ENCODE measurements at places on chromosomes 4 and X.

DNA sequence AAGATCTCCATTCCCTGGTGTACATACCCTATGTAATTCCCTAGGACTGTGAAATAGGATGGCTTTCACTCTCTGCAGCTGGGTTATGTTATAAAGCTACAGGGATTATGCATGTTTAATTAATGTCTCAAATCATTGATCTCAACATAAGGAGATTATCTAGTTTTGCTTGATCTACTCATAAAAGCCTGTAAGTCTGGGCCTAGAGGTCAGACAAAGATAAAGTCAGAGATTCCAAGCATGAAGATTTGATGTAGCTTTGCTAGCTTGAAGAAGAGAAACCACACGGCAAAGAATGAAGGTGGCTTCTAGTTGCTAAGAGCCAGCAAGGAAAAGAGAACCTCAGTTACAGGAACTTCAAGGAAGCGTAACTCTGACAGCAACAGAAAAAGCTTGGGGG, 456.9 kb downstream of the CCSER1 start:
- no peak overlapping the region for H3K4me3 ChIP-seq
- no peaks in the 10 kb centered on the region for H3K27me3 ChIP-seq
- no peaks in the 10 kb centered on the region for H3K36me3 ChIP-seq
- no peak for DNase-seq
- no peaks in the 10 kb centered on the region for H3K4me1 ChIP-seq

DNA sequence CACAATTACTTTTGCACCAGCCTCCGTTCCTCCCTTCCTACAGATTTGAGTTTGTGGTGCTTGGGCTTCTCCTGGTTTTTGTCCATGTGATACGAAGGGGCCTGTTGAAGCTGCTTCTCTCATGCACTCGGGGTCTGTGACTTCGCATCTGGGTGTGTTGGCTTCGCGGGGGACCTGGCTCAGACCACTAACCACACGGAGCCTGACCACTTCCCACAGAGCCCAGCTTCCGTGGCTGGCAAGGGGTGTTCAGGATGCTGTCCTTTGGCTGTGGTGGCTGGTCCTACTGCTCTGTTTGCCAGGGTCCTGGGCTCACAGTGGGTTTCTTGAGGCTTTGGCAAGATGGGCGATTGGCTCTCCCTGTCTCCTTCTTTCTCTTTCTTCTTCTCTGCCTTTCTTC, 19.8 kb upstream of the XG start:
- no peaks in the 10 kb centered on the region for H3K4me1 ChIP-seq
- H3K27me3 ChIP-seq: no peaks in the 10 kb centered on the region
- no peak for DNase-seq
- H3K4me3 ChIP-seq: no peak overlapping the region

- no peaks in the 10 kb centered on the region for H3K36me3 ChIP-seq
- no peaks in the 10 kb centered on the region for H3K27me3 ChIP-seq
- no peak for DNase-seq
- H3K4me3 ChIP-seq: no peak overlapping the region
Observed at GRCh38 chrX:101676571-101676970, 16.9 kb upstream of the ARMCX2 start.

DNA sequence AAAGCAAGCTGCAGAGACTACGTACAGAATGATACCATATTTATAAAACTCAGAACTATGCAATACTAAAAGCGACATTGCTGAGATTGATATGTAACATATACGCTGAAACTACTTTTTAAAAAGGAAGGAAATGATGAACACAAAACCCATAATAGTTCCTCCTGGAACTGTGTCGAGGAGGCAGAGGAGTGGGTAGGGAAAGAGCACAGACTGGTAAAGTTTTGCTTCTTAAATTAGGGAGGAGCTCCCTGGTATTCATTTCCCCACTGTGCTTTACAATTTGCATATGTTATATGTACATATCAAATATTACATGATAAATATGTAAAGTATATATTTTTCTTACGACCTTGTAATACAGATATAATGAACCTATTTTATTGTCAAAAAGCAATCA, 13.9 kb downstream of the UFSP2 start:
- H3K36me3 ChIP-seq: no peaks in the 10 kb centered on the region
- no peak overlapping the region for H3K4me3 ChIP-seq
- no peak overlapping the region for H3K27ac ChIP-seq

DNA sequence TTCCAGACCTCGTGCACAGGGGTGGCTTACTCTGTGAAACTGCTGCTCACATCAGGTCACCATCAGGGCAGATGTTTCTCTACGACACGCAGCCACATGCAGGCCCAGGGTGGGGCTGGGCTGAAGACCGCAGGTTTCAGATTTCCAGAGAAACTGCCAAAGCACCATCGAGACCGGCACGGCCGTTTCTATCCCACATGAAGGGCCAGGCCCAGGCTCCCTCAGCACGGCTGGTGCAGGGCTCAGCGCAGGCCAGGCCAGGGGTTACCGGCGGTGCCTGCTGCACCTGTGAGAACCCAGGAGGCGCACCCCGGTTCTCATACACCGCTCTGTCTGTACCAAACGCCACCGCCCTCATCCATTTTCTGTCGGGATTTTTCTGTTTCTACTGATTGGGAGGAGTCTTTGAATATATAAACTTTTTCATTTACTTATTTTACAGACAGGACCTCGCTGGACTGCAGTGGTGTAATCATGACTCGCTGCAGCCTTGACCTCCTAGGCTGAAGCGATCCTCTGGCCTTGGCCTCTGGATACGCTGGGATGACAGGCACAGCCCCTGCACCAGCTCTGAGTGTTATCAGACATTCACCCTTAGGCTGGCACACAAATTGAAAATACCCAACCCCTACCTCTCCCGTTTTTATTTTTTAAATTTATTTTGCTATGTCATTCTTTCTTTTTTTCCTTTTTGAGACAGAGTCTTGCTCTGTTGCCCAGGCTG, 17.1 kb downstream of the CTBP1 start:
- no peaks in the 10 kb centered on the region for H3K27me3 ChIP-seq
- H3K27ac ChIP-seq: no peak overlapping the region
- no peaks in the 10 kb centered on the region for H3K36me3 ChIP-seq

DNA sequence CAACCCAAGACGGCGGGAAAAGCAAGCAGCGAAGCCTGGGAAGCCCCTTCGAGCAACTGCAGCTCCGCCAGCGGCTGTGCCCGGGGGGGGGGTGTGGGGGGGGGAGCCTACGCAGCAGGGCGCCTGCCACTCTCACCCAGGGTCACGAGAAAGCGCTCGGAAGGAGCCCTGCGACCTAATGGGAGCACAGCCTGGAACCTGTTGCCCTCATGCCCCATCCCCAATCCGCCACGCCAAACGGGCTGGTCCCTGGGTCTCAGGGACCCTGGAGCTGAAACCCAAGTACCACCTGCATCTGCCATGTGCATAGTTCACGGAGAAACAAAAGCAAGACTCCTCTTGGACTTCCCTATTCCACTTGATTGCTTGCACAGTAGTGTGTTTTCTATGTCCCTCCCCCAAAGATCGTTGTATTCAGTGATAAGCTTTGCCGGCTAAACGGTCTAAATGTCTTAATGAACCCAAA, 359 bp upstream of the GAB3 start:
- no peaks in the 10 kb centered on the region for H3K36me3 ChIP-seq
- peaks cover 8% of the 10 kb centered on the region for H3K4me1 ChIP-seq
- H3K4me3 ChIP-seq: no peak overlapping the region
- DNase-seq: no peak
- H3K27ac ChIP-seq: no peak overlapping the region

DNA sequence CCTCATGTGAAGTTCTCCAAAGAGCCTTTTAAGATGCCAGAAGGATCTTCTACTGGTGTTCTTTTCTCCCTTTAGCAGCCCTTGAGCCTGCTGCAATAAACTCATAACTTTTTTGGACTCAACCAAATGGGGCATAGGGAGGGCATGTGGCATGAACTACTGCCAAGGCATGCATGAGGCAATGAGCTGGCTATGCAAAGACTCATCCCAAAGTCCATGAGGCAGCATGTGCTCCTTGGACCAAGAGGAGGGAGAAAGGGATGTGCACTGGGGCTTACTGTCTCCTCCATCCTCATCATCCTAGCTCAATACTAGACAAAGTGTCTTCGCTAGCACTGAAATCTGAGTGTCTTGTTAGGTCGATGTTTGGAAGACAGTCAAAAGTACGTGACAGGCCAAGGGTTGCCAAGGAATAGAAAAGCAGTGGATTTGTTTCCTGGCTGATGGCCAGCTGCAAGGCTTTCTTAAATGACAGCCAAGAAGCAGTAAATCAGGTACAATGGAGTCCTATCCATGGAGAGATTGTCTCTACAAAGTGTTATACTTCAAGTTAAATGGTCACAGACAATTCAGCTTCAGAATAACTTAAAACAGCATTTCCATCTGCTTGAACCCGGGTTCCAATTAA, 44.5 kb upstream of the ATXN3L start:
- H3K4me1 ChIP-seq: no peaks in the 10 kb centered on the region
- no peak overlapping the region for H3K27ac ChIP-seq
- no peak overlapping the region for H3K4me3 ChIP-seq
- H3K36me3 ChIP-seq: no peaks in the 10 kb centered on the region

DNA sequence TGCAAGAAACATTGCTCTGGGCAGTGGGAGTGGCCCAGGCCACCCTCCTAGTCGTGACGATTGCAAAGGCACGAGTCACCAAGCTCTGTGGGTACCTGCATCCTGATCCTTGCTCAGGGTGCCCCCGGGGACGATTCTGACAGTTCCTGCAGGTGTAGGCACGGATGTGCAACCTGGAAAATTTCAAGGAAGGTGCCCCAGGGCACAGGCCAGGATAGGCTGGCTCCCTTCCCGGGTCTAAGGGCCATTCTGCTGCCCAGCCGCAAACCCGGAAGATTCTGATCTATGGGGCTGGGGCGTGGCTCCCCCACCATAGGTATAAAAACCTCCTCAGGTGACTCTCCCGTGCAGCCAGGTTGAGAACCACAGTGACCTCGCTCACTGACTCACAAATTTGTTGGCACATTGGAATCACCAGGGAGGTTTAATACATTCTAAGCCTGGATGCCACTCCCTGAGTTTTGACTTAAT, 228.5 kb downstream of the PTTG2 start:
- DNase-seq: peak; percentile 99
- H3K4me3 ChIP-seq: no peak overlapping the region
- H3K27me3 ChIP-seq: no peaks in the 10 kb centered on the region
- peaks cover 37% of the 10 kb centered on the region for H3K4me1 ChIP-seq
- no peaks in the 10 kb centered on the region for H3K36me3 ChIP-seq
- peak overlapping the region; percentile 99 for H3K27ac ChIP-seq
